NCI-H774 (cell line): ENCODE measurements at places on chromosomes 7 and 10.
A peak's percentile ranks its signal among the peaks of the same experiment; 100 is the strongest.

- peak; percentile 58 for DNase-seq
Observed at GRCh38 chr7:2760098-2760889, 72.3 kb downstream of the AMZ1 start.

DNA sequence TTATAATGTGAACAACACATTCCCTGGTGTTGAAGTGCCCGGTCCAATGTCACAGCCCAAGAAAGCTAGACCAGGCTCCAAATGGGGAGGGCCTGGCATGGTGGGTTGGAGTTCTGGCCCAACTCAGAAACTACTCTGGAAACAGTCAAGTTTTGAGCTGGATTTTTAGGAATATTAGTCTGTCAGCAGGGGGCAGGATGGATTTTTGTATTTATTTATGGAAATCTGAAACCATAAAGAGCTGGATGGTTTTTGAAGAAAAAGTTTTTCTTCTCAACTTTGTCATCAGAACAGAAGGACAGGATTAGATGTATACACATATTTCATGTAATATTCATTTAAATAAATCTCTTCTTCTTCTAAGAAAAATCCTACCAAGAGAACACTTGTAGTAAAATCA lies 97.5 kb downstream of the POU6F2 start:
- no peak for DNase-seq

DNA sequence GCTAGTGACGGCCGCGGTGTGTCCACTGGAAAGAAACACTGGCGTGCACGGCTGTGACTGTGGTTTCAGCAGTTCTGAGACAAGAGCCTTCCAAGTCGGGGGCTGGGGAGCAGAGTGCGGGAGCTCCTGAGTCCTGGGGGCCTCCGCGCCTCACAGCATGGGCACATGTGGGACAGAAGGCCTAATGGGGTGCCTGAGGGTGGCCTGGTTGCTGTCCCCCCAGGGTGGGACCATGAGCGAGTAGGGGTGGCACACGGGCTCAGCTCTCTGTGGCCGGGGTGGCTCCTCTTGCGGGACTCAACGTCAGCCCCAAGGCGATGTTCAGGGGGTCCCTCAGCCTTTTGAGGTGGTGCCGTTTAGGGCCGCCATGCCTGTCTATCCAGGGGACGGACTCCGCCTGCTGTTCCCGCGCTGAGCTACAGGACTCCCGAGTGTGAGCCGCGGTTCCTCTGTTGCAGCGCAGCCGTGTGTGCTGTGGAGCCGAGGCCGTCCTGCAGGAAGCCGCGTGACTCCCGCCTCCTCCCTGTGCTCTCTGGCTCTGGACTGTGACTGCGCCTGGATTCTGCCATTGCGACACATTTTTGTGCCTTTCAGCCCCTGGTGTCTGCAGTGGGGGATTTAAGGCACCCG lies 23.5 kb upstream of the CHST12 start:
- no peak for DNase-seq

DNA sequence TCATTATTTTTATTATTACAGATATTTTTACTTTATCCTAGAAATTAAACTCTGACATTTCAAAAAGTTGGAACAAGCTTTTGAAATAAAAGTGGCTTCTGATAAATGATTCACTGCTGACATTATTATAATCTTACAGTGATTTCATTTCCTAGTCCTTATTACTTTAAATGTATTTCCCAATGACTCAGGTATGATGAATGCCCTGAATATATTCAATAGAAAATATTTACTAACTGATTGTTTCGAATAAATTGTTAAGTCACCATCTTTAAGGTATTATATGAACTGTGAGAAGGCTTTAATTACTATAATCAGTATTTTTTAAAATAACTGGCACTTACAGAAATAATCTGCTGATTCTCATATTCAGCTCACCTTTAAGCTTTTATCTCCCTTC lies 21.6 kb downstream of the DKK1 start:
- DNase-seq: no peak

- no peak for DNase-seq
Observed at GRCh38 chr7:69738396-69738951, 140.2 kb downstream of the AUTS2 start.

DNA sequence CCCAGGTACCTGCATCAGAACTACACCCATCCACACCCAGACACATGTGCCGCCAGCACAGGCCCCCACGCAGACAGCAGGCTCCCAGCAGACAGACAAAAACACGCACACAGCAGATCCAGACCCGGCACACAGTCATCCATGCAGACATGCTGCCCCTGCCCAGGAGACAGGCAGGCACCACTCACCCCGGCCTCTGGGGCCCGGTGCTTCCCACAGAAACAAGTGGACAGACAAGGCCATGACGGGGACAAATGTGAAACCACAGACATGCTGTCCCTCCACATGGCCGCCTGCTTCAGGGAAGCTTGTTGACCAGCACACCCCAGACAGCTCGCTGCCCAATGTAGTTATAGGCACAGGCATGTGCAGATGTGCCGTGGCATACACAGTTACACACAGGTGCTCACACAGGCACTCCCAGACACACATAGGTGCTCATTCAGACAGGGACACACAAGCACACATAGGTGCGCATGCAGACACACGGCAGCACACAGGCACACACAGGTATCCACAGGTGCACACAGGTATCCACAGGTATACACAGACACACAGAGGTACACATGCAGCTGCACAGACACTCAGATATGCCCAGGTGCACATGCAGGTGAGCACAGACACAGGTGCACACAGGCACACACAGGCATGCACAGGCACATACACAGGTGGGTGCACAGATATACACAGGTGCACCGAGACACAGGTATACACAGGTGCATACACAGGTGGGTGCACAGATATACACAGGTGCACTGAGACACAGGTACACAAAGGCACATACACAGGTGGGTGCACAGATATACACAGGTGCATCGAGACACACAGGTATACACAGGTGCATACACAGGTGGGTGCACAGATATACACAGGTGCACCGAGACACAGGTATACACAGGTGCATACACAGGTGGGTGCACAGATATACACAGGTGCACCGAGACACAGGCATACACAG lies 10.5 kb upstream of the SCART1 start:
- DNase-seq: no peak

GRCh38 chr7:18179093-18179492 lies 151.4 kb upstream of the PRPS1L1 start:
- DNase-seq: no peak

GRCh38 chr10:127292888-127293287 lies 96.5 kb upstream of the INSYN2A start:
- DNase-seq: no peak

DNA sequence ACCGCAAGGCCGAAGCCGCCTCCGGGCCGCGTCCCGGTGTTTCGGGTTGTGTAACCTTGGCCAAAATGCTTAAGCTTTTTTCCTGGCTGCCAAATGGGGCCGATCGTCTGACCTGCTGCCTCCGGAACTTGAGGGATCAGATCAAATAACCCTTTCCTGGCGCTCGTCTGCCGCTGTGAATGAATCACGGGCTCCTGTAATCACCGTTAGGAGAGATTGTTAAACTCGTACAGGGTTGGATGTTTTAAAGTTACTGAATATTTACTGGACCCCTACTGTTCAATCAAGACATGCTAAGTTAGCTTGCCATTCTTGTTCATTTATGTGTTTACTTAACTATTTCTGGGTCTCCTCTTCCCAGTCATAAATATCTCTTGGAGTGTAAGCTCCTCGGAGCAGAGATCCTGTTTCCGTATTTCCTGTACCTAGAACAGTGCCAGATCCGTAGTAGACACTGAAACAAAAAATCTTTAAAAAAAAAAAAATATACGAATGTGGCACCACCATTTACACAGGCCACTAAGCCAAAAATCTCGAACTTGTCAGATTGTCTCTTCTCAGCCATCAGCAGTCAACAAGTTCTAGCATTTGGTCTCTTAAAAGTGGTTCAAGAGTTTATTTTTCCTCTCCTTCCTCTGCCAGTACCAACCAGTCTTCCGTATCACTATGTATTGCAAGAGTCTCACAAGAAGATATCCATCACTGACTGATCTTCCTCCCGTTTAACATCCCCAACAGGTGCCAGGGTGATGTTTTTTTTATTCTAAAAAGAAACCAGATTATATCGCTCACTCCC lies 650 bp upstream of the TM9SF3 start:
- DNase-seq: no peak
